ENCODE measurements at places on chromosomes 1 and 21. TPM values are rescaled to one million over a fixed set of nuclear protein-coding genes. Genes with fewer than 3 reads are reported as not detected.

- no peak for DNase-seq
These were observed 42.9 kb upstream of the TADA1 start for GRCh38 chr1:166918956-166919316.

DNA sequence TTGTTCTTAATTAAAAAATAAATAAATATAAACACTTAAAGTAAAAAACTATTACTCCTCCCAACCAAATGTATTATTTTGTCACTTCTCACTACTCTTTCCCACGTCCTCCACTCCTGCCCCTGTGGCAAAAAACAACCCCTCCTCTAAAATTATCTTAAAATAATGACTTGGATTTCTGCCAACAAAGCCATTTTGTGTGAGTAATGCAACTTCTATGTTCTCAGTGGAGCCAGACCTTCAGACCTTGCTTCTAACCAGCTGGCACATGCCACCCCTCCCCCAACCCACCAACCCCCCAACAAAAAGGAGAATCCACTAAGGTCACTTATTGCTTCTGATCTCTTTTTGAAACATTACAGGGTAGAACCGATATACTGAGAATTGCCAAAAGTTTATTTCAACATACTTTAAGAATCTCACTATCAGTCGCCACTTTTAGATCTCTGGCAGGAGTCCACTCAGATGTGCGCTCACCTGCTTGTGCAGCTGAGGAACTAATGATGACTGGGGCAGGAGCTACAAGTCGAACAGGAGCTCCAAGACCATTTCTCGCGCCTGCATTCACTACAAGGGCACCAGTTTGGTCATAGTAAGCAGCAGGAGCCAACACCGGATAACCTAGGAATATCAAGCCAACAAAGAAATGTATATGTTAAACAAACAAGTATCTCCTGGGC, 58.3 kb upstream of the SDC3 start:
- DNase-seq, result no peak

DNA sequence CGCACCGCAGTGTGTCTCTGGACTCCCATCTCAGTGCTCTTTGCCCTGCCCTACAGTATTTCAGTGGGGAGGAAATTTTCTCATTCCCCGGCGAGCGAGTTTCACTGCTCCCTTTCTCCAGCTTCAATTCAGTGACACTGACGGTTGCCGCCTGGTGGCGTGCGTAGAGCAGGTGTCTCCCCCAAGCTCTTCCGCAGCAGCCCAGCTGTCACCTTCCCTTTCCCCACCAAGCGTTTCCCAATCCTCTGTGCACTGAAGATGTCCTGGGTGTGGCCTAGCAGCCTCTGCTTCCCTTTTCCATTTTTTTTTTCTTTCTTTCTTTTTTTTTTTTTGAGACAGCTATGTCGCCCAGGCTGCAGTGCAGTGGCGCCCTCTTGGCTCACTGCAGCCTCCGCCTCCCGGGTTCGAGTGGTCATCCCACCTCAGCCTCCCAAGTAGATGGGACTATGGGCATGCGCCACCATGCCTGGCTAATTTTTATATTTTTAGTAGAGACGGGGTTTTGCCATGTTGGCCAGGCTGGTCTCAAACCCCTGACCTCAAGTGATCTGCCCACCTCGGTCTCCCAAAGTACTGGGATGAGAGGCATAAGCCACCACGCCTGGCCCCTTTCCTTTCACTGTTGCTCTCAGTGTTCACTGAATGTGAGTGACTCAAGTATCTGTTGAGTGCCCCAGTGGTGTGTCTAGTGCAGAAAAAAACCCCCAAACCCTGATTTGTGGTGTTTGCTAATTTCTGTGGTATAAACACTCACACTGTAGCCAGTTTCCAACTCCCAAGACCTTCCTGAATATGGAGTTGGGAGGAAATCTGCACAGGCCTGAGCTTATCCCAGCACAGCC, 30.1 kb downstream of the TNFRSF1B start:
- DNase-seq, result no peak

DNA sequence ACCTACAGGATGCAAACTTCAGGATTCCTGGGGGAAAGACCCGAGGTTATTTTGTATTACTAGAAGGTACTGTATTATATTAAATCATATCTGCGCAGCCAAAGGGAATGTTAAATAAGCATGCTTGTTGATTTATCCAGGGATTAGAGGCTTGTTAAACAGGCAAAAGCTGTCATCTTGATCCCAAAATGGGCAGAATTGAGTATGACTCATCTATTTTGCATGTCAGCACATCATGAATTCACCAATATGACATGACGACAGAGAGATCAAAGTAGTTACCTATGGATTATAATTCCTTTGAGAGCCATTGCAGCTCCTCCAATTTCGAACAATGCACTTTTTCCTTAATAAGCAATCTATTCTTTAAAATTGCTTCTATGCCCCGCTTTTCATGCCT, 66.1 kb downstream of the TBX15 start:
- DNase-seq, result no peak

DNA sequence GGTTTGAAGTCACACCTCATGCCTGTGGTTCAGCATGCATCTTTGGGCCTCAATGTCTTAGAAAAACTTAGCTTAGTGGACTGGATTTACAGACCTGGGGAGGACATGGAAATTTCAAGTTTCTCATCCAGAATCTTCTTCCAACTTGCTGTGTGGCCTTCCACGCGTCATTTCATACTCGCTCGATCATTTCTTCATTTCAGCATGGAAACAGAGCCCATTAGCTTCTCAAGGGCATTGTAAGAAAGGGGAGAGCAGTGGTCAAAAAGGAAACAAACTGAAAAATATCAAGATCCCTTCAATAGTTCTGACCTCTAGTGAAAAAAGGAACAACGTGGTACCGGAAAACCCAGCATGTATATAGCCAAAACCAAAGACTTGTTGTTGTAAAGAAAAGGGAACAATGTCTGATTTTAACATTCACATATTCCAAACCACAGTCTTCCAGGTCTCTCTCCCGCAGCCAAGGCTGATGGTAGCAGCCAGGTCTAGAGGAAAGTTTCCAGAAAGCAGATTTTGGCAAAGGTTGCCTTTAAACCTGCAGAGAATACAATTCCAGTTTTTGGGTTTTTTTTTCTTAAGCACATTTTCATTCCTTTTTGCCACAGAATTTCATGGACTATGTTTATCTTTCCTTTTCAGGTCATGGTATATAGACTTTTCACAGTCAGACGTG, 97.0 kb upstream of the CDC42BPA start:
- DNase-seq, result peak; percentile 82

GRCh38 chr1:207649865-207650580, 5.1 kb downstream of the CR1L start:
- no peak for DNase-seq

GRCh38 chr1:208799186-208799585, 555.0 kb upstream of the PLXNA2 start:
- DNase-seq, result no peak

DNA sequence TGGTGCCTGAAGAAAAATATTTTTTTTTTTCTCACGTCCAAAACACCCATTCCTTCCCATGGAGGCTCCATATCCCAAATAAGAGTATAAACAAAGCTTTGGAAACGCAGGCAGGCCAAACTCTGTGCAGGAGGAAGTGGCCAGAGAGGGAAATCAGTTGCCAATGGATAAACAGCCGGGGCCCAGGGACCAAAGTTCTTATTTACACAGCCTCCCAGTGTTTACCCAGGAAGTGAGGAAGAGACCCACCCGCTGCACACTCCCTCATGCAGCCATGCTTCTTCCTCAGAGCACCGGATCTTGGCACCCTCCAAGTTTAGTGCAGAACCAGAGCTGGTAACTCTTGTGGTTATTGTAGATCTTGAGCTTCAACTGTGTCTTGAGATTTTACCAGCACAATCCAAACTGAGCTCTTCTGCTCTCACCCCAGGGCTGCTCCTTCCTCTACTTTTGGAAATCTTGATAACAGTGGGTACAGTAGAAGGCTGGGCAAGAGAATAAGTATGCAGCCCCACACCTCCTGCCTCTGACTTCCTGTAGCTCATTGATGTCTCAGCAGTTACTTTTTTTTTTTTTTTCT, 14.2 kb downstream of the MARCKSL1 start:
- no peak for DNase-seq

GRCh38 chr1:33348194-33348593, 27.3 kb upstream of the A3GALT2 start:
- DNase-seq, result no peak

- no peak for DNase-seq
These were observed 119.5 kb upstream of the TMPRSS2 start for GRCh38 chr21:41627428-41627827.

GRCh38 chr1:918353-918752, 5.4 kb upstream of the SAMD11 start:
- no peak for DNase-seq

- DNase-seq, result no peak
These were observed 476.2 kb upstream of the BEND5 start for GRCh38 chr1:49252917-49253316.

GRCh38 chr21:40671716-40672115, 175.2 kb downstream of the DSCAM start:
- DNase-seq, result no peak

GRCh38 chr1:12764016-12764415, 9.5 kb upstream of the PRAMEF12 start:
- DNase-seq, result no peak

- DNase-seq, result no peak
These were observed 105.5 kb downstream of the NCAM2 start for GRCh38 chr21:21103692-21104091.

DNA sequence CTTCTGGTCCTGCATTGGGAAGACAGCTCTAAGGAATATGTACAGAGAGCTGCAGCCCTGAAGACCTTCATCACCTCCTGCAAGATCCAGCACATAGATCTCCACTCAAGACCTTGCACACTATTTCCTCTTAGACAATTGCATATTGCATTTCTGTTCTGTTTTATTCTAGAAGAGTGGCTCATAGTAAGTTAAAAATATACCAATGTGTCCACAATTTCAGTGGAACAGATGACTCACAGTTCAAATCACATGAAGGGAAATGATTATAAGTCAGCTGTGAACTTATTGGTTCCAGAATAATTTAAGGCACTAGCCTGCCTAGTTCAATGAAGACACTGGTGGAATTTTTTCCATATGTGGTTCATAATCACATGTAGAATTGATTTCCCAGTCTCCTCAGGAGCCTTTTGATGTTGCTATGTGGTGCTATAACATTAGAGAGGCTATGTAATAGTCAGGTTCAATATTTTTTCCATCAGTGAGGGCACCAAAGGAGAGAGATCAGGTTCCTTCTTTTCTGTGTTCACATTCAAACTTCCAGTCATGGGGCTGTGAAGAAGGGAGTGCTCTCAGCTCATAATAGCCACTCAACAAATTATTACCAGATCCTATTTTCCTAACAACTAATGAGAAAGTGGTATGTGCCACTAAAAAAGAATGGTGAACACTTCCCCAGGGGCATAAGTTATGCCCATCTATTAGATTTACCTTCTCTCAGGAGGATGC, 9.8 kb upstream of the AK5 start:
- DNase-seq, result no peak

DNA sequence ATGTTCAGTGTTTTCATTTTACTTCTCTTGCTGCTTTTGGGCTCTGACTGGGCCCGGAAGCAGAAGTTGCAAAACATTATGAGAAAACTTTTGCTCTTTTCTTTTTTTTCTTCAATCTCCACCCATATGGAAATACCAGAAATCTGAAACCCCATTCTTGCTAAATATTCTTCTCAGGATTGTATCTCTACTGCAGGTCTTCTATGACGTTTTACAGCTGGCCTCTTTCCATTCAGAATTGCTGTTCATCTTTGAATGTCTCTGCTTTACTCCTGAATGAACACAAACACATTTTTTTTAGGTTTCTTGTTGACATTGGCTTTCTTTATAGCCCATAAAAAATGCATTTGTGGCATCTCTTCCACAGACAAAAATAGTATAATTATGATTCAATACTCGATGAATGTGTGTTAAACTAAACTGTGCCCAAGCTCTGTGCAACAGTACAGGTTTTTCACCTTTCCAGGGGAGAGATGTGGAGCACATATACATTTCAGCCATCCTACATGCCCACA, 18.8 kb downstream of the PTPRC start:
- no peak for DNase-seq

DNA sequence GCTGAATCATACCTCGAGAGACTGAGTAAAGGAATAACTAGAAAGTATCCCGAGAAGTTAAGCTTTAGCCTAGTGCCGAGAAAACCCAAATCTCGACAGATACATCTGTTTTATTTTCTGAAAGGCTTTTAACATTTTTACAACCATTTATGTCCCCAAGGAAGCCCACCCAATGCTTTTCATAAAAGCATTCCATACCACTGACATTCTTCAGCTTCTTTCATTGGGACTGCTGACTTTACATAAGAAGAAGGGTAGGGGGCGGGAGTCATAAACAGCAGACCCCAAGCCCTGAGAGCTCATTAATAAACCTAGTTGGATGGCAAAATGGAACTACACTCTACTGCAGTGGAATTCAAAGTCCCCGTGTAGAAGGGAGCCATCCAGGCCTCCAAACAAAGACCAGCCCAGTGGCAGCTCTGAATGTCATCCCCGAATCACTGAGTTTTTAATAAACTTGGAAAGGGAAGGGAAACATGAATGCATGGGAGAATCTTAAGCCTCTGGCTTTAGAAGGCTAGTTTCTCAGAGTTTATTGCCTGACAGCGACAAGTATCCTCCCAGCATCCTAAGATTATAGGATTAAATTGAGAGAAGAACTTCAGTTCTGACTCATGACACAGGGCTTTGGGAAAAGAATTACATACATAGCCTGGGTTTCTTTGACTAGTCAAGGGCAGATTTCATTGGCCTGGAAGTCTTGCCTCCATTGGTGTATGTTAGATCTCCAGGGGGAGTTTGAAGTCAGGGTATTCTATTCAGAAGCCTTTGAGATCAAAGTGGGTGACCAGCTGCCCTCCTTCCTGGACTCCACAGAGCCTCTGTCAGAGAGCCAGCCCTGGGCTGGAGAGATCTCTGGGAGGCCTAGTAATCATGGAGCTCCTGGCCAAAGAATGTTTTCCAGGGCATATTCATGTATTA, 3.7 kb downstream of the ATF3 start:
- no peak for DNase-seq

DNA sequence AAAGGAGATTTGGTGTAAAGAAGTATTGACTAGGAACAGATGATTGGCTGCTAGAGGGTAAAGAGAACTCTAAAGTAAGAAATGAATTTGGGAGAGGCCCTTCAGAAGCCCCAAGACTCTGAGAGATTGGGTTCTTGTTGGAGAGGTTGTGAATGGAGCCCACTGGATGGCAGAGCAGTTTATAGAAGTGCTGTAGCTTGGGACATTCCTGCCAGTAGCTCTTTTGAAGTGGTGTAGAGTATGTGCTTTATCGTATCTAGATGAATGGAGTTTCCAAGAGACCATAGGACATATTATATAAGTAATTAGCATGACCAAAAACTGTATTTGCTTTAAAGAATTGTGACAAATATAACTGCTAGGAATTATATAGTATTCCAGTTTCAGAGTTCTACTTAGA, 21.3 kb downstream of the USP25 start:
- DNase-seq, result no peak

- no peak for DNase-seq
These were observed 617.0 kb upstream of the NR5A2 start for GRCh38 chr1:199410462-199410861.

Gene OR2M3
- not detected for polyA plus RNA-seq

Gene C2CD4D
- polyA plus RNA-seq, result 0.62 TPM

Gene KRTAP19-5
- polyA plus RNA-seq, result not detected

Gene TNNT2
- 1,039 TPM for polyA plus RNA-seq

Gene IQCC
- 2.6 TPM for polyA plus RNA-seq

Gene CXADR
- polyA plus RNA-seq, result 5.2 TPM
